Right renal pelvis (tissue), 4 donors: ENCODE measurements at places on chromosomes 1 and 21. TPM values are rescaled to one million over a fixed set of nuclear protein-coding genes. Genes with fewer than 3 reads are reported as not detected.

GRCh38 chr1:233010146-233010545, 59.7 kb downstream of the NTPCR start:
- no peak for DNase-seq

- no peak for DNase-seq
Observed at GRCh38 chr1:150976401-150976821, 1.8 kb upstream of the CERS2 start.

DNA sequence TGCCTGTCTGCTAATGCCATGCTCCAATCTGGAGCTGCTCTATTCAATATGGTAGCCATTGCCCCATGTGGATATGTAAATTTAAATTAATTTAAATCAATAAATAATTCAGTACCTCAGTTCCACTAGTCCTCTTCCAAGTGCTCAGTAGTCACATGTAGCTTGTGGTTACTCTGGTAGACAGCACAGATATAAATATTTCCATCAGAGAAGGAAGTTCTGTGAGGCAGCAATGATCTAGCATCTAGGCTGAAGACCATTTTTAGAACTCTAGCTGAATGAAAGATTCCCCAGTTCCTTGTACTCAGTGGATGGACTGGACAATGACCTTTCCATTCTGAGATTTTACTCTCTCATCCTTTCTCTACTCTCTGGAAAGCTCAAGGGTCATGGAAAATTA, 25.8 kb upstream of the CAPZB start:
- no peak for DNase-seq

GRCh38 chr1:184753117-184753516, 1.5 kb downstream of the EDEM3 start:
- no peak for DNase-seq

GRCh38 chr1:245969283-245969682, 537.8 kb downstream of the SMYD3 start:
- DNase-seq: no peak

DNA sequence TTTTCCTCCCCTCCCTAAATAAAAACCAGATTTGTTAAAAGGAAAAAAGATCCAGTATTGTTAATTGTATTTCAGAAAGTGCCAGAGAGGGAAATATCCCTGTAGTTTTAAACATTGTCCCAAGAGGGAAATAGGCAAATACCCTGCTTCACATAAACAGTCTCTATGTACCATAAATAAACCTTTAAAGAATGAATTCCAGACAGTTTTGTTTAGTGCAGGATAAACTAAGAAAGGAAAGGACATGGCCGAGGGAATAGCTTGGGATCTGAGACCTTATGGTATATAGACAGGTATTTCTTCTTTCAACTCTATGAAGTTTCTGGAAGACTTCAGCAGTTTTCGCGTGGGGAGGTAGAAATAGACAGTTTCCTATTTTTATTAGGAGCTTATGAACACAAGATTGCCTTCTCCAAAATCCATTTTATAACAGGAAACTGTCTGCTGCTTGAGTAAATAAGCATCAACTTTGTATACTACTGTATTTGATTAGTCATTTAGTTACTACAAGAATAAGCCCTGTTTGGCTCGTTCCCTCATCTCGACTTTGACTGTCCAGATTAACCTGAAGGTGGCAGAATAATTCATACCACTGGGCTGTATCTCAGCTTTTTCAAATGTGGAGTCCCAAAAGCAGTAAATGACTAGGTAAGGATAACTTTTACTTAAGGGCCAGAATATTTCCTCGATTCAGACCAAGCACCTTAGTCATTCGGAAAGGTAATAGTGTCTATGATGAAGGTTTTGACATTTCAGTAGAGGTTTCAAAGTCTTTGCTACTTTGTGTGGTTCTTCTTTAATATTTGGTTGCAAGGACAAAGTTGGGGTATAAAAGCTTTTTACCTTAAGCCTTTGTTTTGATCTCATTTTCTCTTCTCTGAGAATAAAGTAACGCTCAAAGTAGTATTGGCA, 177.5 kb downstream of the VPS13D start:
- DNase-seq: no peak

DNA sequence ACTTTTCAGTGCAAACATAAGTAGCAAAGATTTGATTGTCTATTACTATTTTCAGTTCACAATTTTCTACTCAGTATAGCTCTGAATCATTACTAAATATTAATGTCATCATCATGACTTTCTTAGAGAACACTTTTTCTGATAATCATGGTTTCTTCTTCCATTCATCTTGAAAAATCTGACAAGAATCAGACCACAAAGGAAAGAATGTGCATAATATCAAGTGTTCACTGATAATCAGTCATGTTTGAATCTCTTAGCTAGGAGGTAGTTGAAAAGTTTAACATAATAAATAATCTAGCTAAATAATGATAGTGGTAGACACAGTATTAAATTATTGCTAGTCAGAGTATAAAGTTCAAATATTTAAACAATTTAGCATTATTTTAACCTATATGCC, 133.2 kb downstream of the BRINP3 start:
- DNase-seq: no peak

DNA sequence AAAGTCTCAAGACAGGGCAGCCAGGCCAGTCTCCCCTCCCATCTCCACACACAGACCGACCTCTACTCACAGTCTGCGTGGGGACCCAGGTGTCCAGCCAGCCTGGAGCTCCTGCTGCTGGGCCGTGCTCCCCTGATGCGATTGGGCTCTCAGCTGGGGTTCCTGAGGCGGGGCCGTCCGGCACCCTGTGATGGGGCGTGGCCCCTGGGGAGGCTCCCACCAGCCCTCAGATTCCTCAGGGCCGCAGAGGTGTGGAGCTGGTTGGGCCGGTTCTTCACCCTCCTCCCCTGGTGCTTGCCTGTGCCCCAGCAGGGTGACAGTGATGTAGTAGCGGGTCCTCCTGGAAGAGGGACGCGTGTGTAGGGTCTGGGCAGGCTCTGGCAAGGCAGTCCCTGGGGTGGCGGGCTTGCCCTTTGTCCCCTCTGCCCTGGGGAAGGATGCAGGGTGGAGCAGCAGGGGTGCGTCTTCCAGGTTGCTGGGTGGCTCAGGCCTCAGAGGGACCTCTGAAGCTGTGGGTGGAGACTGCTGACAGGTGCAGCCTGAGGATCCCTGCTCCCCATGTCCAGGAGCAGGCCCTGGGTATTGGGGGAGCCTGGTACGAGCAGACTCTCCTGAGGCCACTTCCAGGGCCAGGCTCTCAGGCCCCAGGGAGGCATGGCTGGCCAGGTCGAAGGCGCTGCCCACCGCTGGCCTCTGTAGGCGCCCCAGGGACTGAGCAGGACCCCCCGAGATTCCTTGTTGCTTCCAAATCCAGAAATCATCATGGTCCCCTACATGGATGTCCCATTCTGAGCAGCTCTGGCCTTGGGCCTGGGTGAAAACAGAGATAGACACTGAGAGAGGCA, at the start of gene CRYBG2:
TSS of gene CRYBG2 (minus strand) at position 155 of the 845 bp plus-strand sequence. CDS start 7,473 bp downstream, outside the sequence.
- no peak for DNase-seq

DNA sequence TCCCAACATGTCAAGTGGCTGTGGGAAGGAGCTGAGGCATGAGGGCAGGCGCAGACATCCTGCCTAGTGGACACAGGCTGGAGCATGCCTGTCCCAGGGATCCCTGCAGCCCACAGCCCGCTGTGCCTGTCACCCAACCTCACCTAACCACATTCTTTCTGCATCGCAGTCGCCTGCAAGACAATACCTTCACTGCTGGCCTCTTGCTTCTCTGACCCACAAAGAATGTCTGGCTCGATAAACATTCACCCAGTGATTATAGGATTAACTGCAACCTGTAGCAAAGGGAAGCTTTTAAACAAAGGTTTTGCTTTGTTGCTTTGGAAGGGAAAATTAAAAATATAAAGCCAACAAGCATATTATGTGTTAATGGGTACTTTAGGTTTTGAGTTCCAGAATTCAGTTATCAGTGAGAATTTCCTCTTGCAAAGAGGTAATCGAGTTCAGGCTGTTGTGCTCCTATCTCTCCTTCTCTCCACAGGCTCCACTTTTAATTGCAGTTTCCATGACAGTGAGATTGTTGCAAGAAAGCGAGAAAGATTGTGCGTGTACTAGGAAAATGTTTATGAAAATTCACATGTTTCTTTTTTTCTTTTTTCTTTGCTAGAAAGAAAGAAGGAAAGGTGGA, 40.0 kb upstream of the ZNF648 start:
- DNase-seq: no peak

DNA sequence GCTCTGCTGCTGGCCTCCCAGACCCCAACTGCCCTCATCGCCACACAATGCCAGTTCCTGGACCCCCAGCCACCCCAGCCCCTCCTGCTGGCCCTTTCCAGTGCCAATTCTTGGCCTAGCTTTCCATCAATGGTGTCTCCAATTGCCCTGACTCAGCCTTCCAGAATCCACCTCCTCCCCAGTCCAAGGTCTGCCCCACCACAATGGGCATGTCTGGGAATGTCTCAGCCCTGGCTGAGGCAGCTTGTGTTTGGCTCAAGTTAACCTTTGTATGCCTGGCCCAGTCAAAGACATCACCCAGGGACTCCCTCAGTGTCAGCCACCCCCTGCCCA, 16.4 kb downstream of the ALDH4A1 start:
- no peak for DNase-seq

DNA sequence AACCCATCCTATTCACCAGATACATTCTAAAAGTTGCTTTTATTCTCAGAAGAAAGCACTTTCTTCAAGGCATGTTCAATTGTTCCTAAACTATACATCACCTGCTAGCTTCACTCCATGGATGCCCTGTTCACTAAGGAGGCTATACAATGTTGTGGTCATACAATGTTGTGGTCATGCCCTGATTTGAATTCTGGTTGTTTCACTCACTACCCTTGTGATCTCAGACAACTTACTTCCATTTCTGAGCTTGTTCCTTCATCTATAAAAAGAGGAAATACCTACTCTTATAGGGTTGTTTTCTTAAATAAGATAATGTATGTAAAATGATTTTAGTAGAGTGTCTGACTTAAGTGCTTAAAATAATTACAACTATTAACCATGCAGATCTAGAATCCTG, 19.7 kb downstream of the EDEM3 start:
- DNase-seq: no peak

GRCh38 chr1:177440821-177441220, 270.1 kb downstream of the BRINP2 start:
- DNase-seq: no peak

DNA sequence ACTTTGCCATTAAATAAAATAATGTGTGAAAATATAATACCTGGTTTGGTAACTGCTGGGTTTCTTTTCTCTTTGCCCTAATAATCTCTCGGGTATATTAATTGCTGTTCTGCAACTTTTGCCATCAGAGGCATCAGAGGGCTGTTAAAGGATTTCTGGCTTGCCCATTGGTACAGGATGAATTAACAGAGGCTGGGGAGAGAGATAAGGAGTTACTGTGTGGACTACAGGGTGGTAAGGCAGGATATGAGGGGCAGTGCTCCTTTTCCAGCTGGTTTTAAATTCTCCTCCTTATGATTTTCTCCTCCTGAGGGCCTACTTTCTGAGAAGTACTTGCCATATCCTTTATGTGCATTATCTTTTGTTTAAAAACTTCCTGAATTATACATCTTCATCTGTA, 48.3 kb downstream of the FGGY start:
- DNase-seq: no peak

GRCh38 chr1:239912471-239912870, 179.2 kb upstream of the FMN2 start:
- no peak for DNase-seq

GRCh38 chr1:107175102-107175909, 34.5 kb downstream of the NTNG1 start:
- DNase-seq: no peak

- no peak for DNase-seq
Observed at GRCh38 chr21:33578959-33579542, 9.4 kb downstream of the DONSON start.

DNA sequence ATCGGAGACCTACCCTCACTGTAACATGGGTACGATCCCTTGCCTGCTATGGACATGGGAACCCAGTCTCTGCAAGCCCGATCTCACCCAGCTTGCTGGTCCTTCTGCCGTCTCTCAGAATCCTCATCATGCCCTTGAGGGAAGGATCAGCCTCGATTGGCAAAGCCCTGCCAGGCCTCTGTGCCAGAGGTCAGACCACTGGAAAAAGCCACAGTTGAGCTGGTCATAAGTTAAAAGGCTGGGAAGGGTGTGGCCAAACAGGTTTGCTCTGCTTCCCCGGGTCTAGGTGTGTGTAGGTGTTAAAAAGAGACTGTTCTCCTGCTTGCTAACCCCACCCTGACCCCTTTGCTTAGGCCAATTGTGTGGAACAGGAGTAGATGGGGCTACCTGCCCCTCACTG, 19.5 kb upstream of the PADI3 start:
- no peak for DNase-seq

DNA sequence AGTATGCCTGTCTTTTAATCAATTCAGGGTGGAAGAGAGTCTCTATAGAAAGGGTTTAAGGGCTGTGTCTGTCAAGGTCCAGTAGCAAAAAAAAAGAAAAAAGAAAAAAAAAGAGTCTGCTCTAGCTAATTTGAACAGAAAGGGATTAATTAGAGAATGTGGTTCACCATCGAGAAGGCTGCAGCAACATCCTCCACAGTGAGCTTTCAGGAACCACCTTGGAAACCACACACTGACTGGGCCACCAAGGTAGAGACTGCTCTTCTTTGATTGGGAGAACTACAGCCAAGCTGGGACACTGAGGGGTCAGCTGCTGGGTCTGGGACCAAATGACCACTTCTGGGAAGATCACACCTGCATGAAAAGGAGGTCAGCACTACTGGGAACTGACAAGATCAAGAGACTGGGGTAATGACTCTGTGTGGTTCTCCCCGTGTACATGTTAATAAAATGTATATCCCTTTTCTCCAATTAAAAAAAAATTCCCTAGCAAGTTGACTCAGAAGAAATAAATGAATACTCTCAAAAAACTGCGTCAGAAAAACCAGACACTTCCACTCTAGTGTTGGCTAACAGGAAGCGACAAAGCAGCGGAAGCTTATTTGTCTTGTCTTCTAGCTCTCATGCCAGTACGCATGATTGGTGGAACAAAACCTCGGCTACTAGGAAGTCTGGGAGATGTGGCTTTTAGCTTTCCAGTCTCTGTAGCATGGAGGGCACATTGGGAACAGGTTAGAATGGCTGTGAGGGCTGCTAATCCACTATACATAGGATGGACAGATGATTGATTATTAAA, 60.0 kb upstream of the IVNS1ABP start:
- no peak for DNase-seq

- DNase-seq: no peak
Observed at GRCh38 chr21:45129189-45129923, 55.0 kb downstream of the ADARB1 start.

DNA sequence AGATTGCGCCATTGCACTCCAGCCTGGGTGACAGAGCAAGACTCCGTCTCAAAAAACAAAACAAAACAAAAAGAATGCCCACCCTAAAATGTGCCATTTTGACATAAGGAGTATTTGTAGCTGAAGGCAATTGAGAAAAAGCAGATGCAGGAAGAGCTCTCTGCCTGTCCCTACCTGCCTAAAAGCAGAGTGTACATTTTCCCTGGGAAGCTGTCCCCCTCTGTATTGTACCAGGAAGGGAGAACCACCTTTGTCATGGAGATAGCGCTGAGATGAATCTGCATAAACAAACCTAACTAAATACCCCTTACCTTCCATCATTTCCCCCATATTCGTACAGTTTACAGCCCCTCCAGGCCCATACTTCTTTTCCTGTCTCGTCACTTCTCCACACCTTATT, 94.4 kb upstream of the SLC45A1 start:
- no peak for DNase-seq

CFHR3 gene
- 1.2 TPM for polyA plus RNA-seq

ALG14 gene
- polyA plus RNA-seq: 14.9 TPM

GBP3 gene
- 13.9 TPM for polyA plus RNA-seq
